ENCODE measurements at places on chromosomes 6 and 20.

GRCh38 chr20:38132156-38132909 lies 32.7 kb downstream of the TGM2 start:
- DNase-seq, result no peak

DNA sequence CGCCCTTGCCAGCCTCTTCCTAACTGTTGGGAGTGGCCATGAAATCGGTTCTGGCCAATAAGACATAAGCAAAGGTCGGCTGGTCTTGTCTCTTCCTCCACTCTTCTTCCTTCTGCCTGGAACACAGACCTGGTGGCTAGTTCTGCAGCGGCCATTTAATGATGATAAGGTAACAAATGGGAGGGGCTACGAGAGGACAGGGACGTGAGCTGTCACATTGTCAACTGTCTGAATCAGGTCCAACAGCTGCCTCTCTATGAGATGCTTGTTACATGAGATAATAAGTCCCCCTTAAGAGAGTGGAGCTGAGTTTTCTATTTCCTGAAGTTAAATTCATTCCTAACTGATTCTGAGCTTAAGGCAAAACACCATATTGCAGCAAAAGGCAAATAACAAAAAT lies 12.5 kb upstream of the TMEM242 start:
- DNase-seq, result no peak

- no peak for DNase-seq
Measured at GRCh38 chr6:16882230-16882629, 121.0 kb upstream of the ATXN1 start.

- no peak for DNase-seq
Measured at GRCh38 chr20:2900845-2901592, 27.7 kb downstream of the PTPRA start.

GRCh38 chr20:62381202-62381797 lies 5.6 kb upstream of the RPS21 start:
- no peak for DNase-seq

Measured in fibroblast of the aortic adventitia (primary cell).